ENCODE measurements at places on chromosomes 2 and 18.
A peak's percentile ranks its signal among the peaks of the same experiment; 100 is the strongest.

GRCh38 chr2:86675511-86676015, 44.5 kb upstream of the RMND5A start:
- no peak for DNase-seq

GRCh38 chr2:207748993-207749392, 20.7 kb downstream of the FZD5 start:
- no peak for DNase-seq

DNA sequence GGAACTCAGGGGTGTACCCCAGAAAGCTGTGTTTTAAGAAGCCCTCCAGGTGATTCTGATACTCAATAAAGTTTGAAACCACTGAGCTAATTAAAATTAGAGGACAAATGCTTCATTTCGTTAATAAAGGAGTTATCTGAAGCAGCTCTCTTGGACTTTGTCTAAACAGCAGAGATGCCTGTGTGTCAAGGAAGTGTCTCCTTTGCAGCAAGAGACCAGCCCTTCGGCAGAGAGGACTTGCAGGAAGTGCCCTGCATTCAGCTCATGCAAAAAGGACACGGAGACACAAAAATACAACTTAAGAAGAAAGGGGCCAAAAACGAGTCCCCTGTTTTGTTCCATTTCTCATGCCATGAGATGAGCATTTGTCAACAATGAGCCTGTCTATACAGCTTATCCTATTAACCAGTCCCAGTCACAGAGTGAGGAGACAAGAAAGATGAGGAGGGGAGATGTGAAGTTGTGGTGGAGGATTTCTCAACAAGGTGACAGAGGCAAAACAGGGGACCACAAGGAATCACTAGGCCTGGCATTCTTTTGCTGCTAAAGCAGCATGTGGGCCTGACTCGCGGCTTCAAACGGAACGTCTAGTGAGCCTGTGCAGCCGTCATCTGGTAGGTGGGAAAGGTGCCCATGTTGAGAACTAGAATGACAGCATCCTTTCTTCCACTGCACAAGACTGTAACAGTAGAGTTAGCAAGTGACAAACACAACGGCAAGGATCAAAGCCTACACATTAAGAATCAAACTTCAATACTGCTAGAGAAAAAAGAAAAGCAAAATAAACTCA, 152.3 kb downstream of the ANTXR1 start:
- no peak for DNase-seq

GRCh38 chr18:60421356-60422118, 49.0 kb upstream of the MC4R start:
- DNase-seq = no peak

GRCh38 chr2:134739236-134739878, 20.6 kb upstream of the TMEM163 start:
- DNase-seq = no peak

GRCh38 chr2:194765723-194766122, 891.3 kb upstream of the SLC39A10 start:
- no peak for DNase-seq

DNA sequence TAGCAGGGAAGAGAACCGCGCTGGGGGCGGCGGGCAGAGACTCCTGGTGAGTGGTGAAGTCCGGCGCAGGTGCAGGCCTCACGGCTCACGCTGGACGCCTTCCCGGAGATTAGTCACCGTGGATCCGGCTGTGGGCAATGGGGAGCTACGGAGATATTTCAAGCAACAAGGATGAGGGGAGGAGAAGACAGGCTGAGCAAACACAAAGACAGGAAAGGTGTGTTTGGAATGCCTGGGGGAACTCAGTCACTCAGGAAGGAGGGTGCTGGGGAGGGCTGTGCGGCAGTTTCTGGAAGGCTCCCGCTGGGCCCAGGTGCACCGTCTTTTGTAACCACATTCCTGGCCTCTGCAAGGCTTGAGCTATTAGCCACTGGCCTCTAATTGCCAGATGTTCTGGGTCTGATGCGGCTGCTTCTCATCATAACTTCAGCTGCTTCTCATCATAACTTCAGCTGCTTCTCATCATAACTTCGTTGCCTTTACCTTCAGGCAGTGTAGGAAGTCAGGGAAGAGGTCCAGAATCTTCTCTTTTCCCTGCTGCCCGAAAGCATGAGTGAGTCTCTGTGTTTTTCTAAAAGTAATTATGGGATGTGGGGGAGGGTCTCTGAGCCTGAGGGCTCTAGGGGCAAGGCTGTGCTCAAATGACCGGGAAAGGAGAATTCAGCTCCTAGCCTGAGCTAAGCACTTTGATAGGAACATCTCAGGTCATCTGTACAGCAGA, 118.9 kb downstream of the PXDN start:
- DNase-seq = no peak

DNA sequence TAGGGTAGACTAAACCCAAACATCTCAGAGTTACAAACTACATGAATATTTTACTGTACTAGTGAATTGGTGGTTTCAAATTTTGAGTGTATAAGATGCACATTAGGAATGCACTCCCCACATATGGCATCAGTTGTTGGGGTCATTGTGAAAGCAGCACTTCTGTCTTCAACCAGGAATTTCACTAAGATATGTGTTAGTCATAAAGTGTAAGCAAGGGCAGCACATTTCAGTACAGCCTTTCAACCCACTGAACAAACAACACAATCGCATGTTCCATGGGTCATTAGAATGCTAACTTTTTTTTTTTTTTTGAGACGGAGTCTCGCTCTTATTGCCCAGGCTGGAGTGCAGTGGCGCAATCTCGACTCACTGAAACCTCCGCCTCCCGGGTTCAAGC, 164.1 kb upstream of the MAP2 start:
- DNase-seq = no peak

DNA sequence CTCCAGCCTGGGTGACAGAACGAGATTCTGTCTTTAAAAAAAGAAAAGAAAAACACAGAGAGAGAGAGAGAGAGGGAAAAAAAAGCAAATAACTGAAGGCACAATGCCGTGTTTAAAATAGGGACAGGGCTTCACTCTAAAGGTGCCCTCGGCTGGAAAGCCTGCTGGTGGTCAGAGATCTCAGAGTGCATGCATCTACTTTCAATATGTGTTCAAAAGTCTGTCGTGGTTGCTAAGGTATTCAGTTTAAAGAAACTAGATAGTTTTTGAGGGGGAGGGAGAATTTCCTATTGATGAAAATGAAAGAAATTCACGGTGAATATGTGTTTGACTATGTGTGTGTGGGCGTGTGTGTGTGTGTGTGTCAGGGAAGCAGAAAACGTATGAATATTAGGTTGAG, 11.0 kb upstream of the CBLN2 start:
- no peak for DNase-seq

- DNase-seq = no peak
Measured at GRCh38 chr2:186544255-186544675, 45.6 kb upstream of the ITGAV start.

- DNase-seq = no peak
Measured at GRCh38 chr18:63099848-63100629, 219.5 kb downstream of the BCL2 start.

- DNase-seq = no peak
Measured at GRCh38 chr2:165007161-165007744, 51.9 kb upstream of the SLC38A11 start.

GRCh38 chr2:24429197-24430074, 61.6 kb upstream of the NCOA1 start:
- DNase-seq = no peak

GRCh38 chr2:138979131-138979785, 199.1 kb upstream of the NXPH2 start:
- DNase-seq = no peak

GRCh38 chr2:224882291-224883171, 159.7 kb downstream of the DOCK10 start:
- no peak for DNase-seq

DNA sequence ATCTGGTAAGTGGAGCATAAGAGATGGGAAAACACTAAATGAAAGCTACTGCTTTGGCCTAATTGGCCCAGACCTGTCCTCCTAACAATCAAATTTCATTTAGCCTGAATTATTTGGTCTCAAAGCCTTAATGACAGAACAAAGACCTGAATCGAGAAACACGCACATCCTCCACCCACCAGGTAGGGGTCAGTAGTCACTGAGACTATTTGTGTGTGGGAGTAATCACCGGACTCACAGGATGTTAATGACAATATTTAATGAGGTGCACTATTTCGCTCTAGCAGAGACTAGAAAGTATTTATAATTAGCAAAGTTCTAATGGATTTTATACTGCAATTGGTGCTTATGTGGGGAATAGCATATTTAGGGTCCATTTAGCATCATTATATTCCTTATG, 68.1 kb downstream of the RBM43 start:
- no peak for DNase-seq

DNA sequence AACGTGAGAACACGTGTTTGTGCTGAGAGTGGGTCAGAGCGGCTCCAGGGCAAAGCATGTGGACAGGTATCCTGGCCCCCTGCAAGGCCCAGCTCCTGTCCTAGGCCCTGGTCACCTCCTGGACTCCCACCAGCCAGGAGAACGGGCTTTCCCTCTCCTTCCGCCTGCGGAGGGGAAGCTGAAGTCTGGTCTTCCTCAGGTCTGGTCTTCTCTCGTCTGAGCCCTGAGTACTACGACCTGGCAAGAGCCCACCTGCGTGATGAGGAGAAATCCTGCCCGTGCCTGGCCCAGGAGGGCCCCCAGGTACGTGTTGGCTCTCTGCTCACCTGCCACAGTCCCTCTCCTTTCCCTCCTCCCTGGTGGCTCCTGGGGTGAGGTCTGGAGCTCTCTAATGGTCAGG, 963 bp downstream of the GNLY start:
- DNase-seq = no peak

- no peak for DNase-seq
Measured at GRCh38 chr2:32284321-32284720, 6.6 kb downstream of the YIPF4 start.

DNA sequence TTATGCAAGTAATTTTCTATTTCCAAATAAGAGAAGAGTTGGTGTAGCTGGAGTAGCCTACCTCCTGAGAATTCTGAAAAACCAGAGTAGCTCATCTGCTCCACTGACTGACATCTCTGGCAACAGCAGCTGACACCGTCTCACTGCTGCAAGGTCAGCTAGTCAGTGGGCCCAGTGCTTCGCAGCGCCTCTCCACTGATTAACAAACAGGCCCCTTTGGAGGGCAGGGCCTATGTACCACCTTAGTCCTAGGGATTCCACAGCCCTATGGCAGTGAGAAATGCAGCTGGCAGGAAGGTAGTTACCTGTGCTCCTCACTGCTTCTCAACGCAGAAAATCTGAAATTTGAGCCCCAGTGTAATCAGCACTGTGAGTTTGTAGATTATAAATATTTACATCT, 97.5 kb downstream of the DLGAP1 start:
- DNase-seq = no peak

- no peak for DNase-seq
Measured at GRCh38 chr2:154507186-154507585, 191.3 kb upstream of the KCNJ3 start.

DNA sequence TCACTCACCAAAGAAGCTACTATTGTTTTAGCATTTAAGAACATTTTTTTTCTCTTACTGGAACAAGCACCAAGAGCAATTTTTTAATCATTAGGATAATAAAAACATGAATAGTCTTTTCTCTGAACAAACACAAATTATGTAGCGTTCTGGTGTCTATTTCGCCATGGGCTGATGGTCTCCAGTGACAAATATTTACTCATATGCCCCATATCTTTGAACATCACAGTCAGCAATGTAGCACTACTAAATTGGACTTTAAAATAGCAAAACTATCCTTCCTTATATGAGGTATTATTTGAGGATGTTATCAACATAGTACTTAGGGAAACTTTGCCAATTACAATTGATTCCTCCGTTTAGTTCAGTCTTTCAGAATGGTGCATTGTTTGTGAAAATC, 1326.0 kb upstream of the ZEB2 start:
- no peak for DNase-seq

- DNase-seq = no peak
Measured at GRCh38 chr18:46622999-46623398, 34.0 kb downstream of the LOXHD1 start.

GRCh38 chr2:192197357-192197756, 2.6 kb upstream of the TMEFF2 start:
- DNase-seq = no peak

- no peak for DNase-seq
Measured at GRCh38 chr2:121825003-121825950, 69.8 kb downstream of the TSN start.

DNA sequence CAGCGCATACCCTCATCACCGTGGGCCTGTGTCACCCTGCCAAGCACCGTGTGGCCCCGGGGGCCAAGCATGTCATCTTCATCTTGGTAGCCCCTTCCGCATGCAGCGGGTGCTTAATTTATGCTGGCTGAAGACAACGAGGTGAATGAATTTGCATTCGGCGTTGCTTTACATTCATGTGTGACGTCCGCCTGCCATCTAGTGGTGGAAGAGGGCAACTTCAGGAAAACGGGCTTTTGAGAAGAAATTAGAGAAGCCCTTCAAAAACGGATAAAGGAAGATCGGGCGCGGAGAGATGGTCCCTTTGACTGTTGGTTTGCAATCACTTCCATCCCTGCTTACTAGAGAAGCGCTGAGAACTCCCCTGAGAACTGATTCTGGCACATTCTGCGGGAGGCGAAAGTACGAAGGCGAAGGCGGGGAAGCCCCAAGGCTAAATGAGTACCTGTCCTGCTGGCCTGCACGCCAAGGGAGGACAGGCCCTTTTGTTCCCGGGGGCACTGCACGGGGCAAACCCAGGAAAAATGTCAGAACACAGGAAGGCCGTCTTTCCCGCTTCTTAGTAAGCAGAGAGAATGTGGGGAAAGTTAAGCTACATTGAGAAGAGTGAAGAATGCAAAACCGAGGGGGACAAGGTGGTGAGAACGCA, 145.9 kb downstream of the ZNF516 start:
- peak; percentile 11 for DNase-seq

GRCh38 chr2:66103581-66103980, 331.3 kb upstream of the MEIS1 start:
- DNase-seq = no peak

DNA sequence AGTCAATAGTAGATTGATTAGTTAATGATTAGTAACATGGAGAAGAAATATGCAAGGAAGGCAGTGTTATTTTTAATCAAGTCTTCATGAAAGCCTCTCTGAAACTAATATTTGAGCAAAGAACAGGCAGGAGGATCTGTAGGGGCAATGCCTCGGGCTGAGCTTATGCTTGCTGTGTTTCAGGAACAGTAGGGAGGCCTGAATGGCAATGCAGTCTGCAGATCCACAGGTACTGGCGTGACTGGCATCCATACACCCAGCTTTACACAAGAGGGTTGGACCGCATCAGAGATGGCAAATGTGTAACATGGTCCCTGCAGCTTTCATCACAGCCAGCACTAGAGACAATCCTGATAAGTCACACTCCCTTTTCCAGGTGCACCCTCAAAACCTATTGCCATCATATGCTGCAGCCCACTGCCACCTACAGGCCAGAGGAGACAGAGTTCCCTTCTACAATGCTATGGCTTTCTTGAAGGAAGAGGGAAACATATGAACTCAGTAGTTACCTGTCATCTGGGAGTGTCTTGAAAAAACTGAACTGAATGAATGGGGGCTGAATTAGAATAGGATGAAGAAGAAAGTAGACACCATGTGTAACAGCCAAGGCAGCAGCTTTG, 582.4 kb upstream of the RAB6C start:
- no peak for DNase-seq

GRCh38 chr2:38549851-38550250, 52.9 kb downstream of the HNRNPLL start:
- DNase-seq = no peak

GRCh38 chr2:61988462-61989366, 83.2 kb downstream of the COMMD1 start:
- DNase-seq = no peak

GRCh38 chr18:79882522-79883241, 68.8 kb downstream of the SLC66A2 start:
- DNase-seq = no peak
